ENCODE measurements at places on chromosomes 1 and 21.

- no peak for DNase-seq
These were observed 171.1 kb downstream of the TOMM20 start for GRCh38 chr1:234957330-234958065.

GRCh38 chr1:53519421-53519820 lies 60.2 kb downstream of the DMRTB1 start:
- no peak for DNase-seq

DNA sequence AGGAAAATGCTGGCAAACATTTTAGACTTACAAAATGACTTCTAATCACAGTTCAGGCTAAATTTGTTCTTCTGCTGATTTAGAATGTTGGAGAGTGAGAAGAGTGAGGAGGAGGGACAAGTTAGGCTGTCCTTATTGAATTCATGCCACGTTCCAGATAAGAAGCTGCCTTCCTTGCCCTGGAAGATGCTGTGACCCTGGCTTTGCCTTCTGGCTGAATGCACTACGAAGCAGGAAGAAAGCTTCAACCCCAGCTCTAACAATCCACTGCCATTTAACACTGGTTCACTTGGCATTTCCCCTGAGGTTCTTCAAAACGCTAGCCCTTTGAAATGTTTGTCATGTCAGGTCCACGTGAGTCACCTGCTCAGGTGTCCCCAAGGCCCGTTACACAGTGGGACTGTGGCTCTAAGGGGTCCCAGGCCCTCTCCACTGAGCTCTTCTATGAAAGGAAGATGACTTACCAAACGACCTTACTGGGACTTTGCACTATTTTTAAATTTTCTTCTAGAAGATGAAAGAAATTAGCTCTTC lies 30.0 kb upstream of the LRRC8C start:
- DNase-seq, result no peak

DNA sequence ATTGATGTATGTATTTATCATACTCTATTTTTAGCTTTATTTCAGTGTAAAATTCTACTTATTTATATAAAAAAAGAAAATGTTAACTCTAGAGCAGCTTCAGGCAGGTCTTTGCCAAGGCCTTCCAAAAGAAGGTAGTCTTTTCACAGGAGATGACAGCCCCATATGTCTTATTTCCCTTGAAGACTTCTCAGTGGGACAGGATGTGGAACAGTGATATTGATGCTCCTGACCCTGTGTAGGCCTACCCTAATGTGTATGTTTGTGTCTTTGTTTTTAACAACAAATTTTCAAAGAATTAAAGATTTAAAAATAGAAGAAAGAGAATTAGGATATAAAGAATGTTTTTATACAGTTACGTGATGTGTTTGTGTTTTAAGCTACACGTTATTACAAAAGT lies 1593.6 kb downstream of the AMY1C start:
- no peak for DNase-seq

- no peak for DNase-seq
These were observed 28.1 kb downstream of the RCOR3 start for GRCh38 chr1:211287218-211287617.
